ENCODE measurements at places on chromosomes 5 and 9.

- no peak for DNase-seq
Measured at GRCh38 chr9:101383361-101383760, 1.4 kb downstream of the BAAT start.

- peak; percentile 82 for DNase-seq
Measured at GRCh38 chr5:133111299-133111698, 59.5 kb downstream of the HSPA4 start.

DNA sequence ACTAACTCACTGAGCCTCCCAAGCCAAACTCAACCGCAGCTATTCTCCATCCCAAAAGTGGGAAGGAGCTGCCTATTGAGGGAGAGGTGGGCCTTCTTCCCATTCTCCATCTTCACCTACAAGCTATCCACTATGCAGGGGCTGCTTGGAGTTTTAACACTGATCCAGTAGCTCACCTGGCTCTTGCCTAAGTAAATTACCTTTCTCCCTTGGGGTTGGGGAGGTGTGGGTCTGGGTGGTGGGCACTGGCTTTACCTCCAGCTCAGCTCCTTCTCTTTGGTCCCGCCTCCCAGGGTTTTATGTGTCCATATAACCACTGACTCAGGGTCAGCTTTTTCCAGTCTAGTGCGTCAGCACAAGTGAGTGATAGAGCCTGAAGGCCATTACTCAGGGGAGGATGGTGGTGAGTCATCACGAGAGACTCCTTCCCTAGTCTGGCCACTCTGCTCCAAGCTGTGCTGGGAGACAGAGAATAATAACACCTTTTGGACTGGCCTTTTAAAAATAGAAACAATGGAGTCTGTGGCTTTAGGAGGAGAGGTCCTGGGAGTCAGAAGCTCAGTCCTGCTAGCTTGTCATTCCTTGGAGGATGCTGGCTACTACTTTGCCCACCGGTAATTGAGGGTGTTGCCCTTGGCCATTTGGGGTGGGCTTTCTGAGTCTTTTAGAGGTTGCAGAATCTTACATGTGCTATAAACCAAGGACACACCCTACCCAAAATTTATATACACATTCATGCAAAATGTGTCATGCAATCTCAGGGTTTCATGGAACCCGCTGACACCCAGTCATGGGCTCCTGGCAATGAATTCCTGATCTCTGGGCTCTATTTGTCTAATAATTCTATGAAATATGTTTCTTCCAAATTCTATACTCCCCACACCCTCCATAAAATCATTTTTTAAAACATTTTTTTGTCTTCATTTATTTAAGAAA is 35.6 kb upstream of the ATP6V1G1 start:
- no peak for DNase-seq

DNA sequence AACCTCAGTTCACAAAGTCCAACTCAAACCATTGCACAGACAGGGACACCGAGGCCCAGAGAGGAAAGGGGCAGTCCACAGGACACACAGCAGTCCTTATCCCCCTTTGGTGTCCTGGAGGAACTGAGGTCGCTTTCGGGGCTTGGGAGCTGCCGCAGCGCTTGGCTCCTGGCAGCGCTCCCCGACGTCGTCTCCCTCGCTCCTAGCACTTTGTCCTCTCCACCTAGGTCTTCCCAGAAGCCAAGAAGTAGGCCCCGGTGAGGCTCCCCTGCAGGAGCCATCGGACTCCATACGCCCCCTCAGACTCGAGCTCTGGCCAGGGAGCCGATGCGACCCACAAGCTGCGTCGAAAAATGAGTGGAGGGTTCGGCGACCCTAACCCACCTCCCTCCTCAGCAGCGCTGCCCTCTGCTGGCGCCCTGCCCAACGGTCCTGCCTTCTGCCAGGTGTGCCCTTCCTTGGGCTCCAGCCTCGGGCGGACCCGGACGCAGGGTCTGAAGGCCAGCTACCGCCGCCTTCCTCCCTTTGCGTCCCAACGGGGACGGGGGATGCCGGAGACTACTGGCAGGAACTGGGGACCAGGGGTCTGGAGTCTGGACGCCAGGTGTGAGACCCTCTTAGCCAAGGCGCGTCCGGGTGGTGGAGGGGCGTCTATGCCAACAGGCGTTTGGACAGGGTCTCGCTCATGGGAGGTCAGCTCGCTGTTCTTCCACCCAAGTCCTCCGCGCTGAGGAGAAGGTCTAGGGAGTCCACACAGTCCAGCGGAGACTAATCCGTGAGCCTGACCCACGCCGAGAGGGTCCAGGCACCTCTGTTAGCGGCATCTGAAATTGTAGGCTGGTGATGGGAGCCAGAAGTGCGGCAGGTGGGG is 2.1 kb upstream of the PRDM12 start:
- DNase-seq = no peak

DNA sequence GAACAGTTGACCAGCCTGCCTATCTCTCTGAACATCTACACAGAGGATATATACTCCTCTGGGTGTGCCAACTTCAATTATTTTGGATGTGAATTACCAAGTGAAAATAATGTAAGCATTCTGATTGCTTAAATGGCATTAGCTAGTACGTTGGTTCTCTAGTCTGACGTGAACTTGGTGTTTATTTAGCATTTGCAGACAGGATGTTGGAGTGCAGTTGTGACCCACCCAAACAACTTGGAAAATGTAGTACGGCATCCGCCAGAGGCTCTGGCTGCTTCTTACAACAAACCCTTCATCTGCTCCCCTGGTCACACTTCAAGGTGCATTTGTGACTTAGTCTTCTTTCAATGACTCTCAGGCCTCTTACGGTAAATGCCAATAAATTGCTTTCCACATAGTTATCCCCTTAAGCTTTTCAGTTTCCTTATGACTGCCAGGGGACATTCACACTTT is 616.6 kb downstream of the PDE4D start:
- no peak for DNase-seq

- no peak for DNase-seq
Measured at GRCh38 chr9:81894891-81895290, 33.3 kb upstream of the SPATA31D4 start.

- DNase-seq = peak; percentile 36
Measured at GRCh38 chr9:91174772-91175171, 186.9 kb downstream of the AUH start.

DNA sequence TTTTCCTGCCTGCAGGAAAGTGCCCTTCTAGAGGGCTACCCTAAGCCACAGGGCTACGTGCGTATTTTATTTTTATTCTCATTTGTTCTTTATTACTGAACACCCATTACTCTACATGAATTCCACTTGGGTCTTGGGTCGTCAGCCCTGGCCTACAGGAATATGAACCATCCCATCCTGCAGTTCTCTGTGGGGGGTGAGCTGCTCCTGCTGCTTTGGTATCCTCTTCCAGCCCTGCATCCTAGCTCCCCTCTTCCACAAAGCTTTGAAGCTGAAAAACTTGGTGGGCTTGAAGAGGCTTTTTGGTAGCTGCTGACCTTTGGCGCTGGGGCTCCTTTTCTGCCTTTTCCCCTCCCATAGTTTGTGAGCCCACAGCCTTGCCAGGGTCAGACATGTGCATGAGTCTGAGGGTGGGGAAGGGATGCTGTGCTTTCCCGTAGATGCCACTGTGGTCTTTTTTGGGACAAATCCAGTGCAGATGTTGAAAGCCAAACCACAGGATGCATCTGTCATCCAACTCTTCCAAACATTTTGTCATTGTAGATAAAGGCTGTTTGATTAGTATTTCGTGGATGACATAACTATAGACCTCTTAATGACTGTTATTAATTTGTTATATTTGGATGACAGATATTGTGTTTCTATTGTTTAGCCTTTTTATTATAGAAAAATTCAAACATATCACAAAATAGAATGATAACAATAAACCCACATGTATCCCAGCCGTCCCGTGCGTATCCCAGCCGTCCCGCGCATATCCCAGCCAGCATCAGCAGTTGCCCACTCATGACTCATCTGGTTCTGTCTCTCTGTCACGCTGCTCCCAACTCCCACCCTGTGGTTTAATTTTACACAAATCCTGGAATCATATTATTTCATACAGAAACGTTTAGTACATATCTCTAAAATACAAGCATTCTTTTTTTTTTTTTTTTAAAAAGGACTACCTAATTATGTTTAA is 43.9 kb downstream of the SLC46A2 start:
- DNase-seq = no peak

- DNase-seq = no peak
Measured at GRCh38 chr5:42745856-42746255, 10.8 kb upstream of the CCDC152 start.

GRCh38 chr5:174210596-174211276 is 165.2 kb downstream of the NSG2 start:
- no peak for DNase-seq

- no peak for DNase-seq
Measured at GRCh38 chr9:76886318-76886717, 19.6 kb downstream of the PRUNE2 start.

DNA sequence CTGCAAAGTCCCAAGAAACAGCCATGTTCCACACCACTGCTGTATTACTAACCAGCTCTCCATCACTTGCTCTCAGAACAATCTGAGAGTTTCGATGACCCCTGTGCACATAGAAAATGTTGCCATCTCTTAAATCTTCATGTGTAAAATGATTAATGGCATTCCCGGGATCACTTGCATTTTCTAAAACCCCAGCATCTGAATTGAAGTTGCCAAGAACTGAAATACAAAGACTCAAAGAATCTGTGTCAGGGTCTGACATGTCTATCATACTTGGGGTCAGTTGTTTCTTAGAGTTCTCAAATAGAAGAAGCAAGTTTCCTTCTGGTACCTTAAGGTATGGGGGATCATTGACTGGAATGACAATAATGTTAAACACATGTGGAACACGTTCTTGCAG is 115.1 kb downstream of the ESM1 start:
- no peak for DNase-seq

- DNase-seq = no peak
Measured at GRCh38 chr5:156147261-156147943, 179.6 kb upstream of the SGCD start.

- DNase-seq = peak; percentile 67
Measured at GRCh38 chr5:145887976-145888574, 15.3 kb upstream of the GRXCR2 start.

- no peak for DNase-seq
Measured at GRCh38 chr9:120040896-120041295, 539.1 kb downstream of the CDK5RAP2 start.

DNA sequence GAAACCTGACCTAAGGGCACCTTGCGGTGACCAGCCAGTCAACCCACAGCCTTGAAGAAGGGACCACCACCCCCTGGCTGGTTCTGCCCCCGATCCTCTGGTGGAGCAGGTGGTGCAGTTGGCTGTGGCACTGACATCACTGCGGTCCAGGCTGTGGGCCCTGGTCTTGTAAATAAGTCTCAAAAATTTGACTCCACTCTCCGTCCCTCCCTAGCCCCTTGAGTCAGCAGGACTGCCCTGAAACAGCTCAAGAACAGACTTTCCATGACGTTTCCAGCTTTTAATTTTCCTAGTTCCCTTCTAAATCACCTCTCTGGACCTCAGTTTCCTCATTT is 134.8 kb upstream of the BOD1 start:
- no peak for DNase-seq

DNA sequence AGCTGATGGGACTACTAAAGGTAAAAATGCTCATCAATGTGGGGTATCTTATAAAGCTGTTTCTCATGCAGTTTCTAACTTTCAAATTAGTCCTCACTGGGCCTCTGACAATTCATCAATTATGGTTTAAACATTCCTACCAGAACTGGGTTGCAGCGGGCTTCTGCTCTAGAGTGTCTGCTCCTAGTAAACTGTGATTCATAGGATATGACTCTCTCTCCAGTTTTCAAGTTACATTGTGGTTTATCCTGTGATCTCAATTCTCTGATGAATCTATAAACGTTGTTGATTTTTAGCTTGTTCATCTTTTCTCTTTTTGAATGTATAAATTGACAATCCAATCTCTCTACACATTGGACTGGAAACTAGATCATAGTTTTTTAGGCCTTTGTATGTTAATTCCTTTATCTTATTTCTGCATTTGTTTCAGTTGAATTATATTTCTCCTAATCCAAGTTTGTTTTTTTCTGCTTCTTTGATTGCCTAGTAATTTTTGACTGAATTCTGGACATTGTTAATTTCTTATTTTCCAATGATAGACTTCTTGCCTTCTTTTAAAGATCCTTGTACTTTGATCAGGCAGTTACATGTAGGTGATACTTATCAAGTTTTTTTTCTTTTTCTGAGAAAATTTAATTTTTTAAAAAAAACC is 822.6 kb downstream of the TLE1 start:
- DNase-seq = no peak

DNA sequence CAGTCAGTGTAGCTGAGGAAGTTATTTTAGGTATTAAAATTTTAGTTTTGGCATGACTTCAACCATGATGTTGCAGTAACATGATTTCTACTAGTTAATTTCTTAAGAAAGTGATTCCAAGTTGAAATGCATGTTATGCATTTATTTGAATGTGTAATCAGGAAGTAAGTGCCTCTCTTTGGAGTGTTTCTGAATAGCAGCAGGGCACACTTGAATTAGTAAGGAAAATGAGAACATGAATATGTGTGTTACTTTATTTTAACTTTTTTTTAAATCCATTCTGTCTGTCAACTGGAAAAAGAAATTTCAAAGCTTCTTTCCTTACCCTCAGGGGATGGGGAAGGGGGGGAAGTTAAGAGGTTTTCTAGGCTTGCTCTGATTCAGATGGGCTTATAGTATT is 40.4 kb downstream of the CTNNA1 start:
- DNase-seq = no peak

- no peak for DNase-seq
Measured at GRCh38 chr9:138099803-138100598, 222.4 kb downstream of the CACNA1B start.

DNA sequence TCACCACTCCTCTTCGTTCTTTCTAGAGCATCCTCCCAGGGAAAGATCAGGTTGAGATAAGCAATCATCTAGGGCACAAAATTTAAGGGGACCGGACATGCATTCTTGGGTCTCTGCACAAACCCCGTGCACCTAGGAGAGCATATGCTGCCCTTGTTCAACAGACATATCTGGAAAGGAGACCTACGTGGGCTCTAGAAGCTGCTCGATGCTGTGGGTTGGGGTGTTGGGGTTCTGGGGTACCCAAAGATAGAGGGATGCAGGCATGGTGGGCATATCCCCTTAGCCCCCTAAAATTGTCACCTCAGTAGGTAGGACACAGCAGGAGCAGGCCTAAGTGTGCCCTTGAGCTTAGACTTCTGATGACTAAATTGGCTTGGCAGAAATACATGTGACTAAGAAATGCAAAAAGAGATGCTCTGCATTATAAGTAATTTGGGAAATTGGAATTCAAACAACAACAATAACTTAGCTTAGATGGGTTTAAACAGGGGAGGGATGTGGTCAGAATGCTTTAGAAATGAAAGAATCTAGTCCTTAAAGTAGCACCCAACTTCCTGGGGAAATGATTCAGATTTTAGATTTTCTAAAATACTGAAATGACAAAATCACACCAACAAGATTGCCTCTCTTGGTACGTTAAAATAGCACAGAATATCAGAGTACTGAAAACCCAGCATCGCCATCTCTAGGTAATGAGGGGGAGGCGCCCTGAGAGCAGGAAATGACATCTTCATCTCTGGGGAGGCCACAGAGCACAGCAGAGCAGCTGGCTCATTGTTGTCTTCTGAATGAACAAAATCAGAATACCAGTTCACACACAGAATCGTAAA is 172.3 kb downstream of the GNA14 start:
- DNase-seq = no peak

DNA sequence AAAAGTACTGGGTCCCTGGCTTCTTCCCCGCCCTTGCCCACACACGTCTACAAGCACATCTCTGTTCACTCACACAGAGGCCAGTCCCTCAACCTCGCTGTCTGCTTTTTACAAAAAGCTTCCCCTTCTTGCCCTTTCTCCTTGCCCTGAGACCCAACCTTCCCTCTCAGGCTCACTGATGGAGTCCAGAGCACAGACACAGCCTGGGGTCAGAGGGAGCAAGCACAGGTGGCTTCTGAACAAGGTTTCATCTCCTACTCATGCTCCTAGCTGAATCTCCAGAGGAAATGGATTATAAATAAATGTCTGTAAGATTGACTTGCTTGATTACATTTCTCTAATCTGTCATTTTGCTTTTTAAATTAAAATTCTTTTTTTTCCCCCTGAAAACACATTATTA is 101.8 kb downstream of the ICE1 start:
- DNase-seq = no peak

All from Kasumi-1 (cell line).